Right ventricle myocardium inferior (tissue), 1 donor: ENCODE measurements at places on chromosomes 16 and 17. TPM values are rescaled to one million over a fixed set of nuclear protein-coding genes. Genes with fewer than 3 reads are reported as not detected.

DNA sequence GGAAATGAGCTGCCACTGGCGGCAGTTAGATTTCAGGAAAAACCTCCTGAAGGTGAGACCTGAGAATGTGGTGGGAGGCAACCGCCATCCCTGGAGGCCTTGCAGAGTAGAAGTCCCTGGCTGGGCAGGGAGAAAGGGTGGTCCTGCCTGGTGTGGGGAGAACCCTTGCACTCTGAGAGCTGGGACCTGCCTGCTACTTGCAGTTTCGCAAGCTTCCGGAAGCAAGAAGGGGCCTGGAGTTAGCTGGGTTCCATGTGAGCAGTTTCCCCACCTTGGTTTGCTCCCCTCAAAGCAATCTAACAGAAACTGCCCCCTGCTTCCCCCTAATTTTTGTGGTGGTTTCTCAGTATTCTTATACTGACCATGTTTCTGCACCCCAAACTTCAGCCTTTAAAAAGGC, 6.5 kb downstream of the ZNF629 start:
- no peak for DNase-seq

The PPP1R1B gene
- total RNA-seq, result 0.89 TPM

The IRX3 gene
- total RNA-seq, result 38.8 TPM

DNA sequence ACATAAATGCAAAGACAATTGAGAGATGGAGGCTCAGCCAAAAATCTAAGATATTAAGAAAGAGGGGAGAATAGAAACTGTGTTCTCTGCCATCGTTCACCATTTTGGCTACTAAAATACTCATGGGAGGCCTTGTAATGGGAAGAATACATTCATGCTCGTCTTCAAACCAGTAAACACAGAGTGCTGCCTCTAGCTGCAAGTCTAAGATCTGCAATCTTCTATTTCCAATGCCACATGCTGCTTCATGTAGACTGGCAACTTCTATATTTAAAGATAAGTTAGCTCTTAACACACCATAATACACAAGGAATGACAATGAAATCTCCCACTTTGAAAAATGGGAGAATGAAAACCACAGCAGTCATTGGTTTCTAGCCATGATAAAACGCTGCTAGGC, 387.3 kb downstream of the HS3ST3B1 start:
- DNase-seq, result no peak

DNA sequence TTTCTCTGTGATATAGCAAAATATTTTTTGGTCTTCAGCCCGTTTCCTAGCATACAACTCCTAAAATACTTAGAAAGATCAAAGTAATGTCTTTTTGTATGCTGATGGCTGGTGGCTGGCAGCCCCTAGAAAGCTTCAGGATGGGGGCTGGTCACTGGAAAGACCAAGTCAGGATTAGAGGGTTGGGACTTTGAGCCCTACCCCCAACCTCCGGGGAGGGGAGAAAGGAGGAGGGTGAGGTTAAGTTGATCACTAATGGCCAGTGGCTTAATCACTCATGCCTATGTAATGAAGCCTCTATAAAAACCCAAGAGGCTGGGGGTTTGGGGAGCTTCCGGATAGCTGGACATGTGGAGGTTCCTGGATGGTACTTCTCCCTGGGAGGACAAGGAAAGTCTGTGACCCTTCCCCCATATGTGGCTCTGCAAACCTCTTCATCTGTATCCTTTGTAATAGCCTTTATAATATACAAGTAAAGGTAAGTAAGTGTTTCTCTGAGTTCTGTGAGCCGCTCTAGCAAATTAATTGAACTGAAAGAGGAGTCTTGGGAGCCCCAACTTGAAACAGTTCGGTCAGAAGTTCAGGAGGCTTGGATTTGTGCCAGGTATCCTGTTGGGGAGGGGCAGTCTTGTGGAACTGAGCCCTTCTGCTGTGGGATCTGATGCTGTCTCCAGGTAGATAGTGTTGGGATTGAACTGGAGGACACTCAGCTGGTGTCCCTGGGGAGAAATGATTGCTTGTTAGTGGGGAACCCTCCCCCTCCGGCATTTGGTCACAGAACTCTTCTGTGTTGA, 3.5 kb downstream of the SLC7A6 start:
- no peak for DNase-seq

DNA sequence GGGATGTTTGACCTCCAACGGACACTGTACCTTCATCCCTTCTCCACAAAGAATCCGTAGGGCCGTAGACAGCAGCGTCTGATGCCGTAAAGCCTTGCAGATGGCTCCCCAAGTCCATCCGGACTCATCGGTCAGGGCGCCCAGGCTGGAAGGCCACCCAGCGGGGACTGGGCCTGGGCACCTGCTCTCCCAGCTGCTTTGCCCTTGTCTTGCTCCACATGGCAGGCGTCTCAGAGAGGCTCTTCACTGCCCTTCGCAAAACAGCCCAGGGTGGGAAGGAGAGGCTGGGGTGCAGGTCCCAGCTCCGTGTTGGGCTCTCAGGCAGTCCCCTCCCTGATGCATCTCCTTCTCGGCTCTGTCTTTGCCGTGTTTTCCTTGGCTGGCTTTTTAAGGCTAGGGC, 6.2 kb upstream of the RPTOR start:
- DNase-seq, result no peak

DNA sequence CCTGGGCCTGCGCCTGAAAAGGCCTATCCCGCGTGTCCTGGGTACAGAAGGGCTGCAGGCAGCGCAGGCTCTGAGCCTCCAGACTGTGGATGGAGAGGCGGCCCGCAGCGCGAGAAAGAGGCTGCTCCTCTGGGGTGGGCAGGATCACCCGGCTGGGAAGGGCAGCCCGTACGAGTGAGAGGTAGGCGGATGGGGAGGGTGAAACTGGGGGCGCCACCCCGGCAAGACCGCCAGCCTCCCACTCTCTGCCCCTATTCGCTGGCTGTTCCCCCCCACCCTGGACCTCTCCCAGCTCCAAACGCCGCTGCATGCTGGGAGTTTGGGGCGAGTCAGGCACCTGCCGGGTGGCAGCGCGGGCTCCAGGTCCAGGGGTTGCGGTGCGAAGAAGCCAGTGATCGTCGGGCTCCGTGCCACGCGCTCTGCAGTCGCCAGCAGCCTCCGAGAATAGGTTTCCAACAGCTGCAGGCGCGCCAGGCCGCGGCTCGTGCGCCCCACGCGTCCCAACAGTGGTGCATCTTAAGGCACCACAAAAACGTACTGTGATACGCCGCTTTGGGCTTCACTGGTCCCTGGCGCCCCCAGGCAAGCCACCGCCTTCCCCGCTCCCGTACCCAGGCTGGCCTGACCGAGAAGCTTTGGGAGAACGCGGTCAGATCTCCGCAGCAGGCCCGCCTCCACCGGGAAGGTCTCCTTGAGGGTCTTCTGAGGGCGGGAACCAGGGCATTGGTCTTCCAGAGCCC, 1.1 kb downstream of the NOXO1 start:
- DNase-seq, result no peak

DNA sequence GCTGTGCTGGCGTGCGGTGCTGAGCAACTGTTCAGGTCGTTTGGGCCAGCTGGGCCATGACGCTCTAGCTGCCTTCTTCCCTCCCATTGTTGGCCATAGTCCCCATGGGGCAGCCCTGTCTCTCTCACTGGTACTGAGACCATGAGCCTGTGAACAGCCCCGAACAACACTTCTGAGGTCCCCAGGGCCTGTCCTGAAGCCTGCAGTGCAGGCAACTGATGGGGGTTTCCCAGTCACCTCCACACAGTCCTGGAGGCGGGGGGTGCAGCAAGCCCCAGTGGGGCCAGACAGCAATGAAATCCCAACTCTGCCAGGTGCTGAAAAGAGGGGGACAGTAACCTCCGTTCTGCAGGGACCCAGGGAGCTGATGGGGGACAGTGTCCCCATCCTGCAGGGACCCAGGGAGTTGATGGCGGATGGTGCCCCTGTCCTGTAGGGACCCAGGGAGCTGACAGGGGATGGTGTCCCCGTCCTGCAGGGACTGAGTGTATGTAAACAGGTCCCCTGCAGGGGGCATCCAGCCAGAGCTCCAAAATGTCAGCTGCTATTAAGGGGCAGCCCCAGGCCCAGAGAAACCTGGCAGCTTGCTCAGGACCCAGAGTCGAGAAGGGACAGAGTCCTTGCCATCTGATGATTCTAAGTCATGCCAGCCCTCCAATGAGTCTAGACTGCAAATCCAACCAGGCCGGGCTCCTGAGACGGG, 30.4 kb downstream of the ENGASE start:
- no peak for DNase-seq

DNA sequence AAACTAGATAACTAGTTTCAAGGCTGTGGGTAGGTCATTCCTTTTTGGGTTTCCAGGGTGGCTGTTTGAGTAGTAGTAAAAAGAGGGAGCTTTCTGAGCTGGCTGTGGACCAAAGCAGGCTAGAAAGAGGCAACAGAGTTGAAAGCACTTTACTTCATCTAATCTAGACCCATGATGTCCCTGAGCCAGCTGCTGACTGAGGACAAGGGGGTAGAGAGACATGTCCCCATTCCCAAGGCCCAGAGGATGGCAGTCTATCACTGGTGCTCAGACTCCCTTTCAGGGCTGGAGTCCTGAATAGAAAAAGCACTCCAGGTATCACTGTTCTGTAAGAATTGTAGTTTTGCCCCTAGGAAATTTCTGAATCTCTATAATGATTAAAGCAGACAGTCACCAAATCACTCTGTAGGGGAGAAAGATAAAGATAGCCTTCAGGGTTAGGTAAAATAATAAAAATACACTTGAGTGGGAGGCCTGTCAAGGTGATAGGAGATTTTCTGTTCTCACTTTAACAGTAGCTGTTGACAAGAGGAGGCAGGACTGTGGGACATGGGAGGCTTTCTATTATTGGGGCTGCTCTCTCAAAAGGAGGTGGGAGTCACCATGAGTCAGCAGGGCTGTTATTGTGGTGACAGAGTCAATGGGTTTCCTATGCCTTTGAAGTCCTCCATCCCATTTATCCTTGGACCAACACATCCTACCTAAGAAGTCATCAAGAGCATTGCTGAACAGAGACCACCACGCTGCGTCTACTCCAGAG, 190.2 kb upstream of the MPHOSPH6 start:
- no peak for DNase-seq
